Activated CD4-positive, CD25-positive, alpha-beta regulatory T cell treated with anti-CD3 and anti-CD28 coated beads, Interleukin-2, amount 50 U/mL, for 24 hours (primary cell): ENCODE measurements at places on chromosomes 16 and 17.

- no peak for ATAC-seq
These were observed 50.6 kb upstream of the STH start for GRCh38 chr17:45948498-45948880.

DNA sequence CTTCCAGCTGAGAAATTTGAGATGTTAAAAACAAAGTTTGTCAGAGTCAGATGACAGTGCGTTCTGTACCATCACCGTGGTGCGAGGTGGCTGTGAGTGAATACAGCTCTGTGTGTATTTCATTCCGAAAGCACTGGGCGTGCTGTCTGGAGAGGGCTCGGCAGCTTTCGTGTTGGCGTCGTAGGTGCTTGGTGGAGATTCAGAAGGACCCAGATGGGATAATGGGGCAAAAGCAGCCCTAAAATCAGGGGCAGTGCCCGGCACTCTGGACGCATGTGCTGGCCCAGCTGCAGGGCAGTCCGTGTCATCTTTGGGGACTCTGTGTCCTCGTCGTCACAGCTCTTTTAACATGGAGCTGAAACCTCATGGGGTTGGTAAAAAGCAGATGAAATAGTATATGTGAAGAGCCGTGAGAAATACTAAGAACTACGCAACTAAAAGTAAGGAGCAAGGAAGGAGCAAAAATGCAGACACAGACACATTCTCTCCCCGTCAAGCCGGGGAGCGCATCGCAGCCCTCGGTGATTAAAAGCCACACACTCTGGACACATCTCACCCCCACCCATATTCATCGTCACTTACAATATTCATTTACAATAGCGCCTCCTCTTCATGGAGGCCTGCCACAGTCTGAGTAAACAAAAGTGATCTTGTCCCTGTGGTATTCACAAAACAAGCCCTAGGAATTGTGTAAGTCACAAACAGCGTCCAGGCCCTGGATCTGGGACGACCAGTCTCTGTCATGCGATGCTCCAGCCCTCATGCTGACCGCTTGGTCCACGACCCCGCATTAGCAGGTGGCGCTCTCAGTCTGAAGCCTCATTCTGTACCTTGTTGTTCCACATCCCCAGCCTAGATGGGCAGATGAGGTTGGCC lies 206.7 kb downstream of the RPTOR start:
- ATAC-seq: no peak

DNA sequence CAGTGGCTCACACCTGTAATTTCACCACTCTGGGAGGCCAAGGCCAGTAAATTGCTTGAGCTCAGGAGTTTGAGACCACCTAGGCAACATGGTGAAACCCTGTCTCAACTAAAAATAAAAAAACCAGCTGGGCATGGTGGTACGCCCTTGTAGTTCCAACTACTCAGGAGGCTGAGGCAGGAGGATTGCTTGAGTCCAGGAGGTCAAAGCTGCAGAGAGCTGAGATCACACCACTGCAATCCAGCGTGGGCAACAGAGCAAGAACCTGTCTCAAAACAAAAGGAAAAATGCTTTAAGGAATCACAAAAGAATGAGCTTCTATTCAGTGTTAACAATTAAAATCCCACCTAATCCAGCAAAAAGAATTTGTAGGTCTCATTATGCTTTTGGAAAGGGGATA lies 5.9 kb downstream of the PRR11 start:
- no peak for ATAC-seq

- ATAC-seq: peak; percentile 73
These were observed 14.5 kb downstream of the ACACA start for GRCh38 chr17:37392024-37392590.

GRCh38 chr17:46011711-46012505 lies 12.9 kb downstream of the STH start:
- ATAC-seq: no peak
